Left colon (tissue), 2 donors: ENCODE measurements at places on chromosomes 16 and 17.
A peak's percentile ranks its signal among the peaks of the same experiment; 100 is the strongest.

DNA sequence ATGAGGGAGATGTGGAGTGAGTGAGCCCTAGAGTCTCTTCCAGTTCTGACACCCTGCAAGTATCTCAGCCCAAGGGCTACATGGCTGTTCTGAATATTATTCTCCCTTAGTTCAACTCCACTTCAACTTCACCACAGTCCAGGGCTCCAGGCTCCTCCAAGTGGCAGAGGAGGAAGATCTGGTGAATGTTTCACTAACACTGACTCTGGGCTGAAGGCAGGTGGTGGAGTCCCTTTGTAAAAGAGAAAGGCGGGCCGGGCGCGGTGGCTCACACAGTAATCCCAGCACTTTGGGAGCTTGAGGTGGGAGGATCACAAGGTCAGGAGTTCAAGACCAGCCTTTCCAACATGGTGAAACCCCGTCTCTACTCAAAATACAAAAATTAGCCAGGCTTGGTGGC, 13.6 kb downstream of the CCDC92B start:
- peak; percentile 34 for DNase-seq

DNA sequence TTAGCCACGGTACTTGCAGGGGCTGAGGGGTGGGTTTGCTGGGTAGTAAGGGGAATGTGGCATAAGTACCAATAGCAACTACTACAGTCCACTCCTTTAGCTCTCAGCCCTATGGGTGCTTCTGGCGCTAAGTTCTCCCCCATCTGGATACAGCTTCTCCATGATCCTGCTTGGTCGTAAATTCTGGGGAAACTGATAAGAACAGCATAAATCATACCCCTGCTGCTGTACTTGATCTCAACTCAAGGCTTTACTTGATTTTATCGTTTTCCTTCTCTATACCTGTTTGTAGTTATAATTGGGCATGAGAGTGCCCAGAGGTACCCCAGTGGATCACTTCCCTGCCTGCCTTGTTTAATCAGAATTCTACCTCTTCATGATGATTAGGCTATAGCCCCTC, 331.4 kb downstream of the PMP22 start:
- DNase-seq, result no peak

GRCh38 chr17:8332128-8332527, 7.5 kb upstream of the ODF4 start:
- DNase-seq, result no peak

DNA sequence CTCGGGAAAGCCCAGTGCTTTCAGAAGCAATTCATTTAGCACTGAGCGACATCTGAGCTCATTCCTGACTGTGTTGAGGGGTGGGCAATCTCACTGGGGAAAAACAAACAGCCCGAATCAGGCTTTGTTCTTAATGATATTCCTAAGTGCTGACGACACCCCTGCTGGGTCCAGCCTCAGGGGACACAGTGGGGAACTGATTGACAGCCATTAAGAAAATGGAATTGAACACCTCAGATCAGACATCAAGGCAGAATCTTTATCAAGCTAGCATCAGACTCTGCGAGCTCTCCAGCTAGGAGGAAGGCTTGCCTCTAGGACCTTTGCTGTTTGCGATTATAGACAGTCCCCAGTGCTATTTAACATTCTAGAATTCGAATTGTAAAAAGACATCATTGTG, 22.5 kb upstream of the LYRM9 start:
- no peak for DNase-seq

- DNase-seq, result no peak
Observed at GRCh38 chr16:19131825-19132218, 18.1 kb downstream of the ITPRIPL2 start.

DNA sequence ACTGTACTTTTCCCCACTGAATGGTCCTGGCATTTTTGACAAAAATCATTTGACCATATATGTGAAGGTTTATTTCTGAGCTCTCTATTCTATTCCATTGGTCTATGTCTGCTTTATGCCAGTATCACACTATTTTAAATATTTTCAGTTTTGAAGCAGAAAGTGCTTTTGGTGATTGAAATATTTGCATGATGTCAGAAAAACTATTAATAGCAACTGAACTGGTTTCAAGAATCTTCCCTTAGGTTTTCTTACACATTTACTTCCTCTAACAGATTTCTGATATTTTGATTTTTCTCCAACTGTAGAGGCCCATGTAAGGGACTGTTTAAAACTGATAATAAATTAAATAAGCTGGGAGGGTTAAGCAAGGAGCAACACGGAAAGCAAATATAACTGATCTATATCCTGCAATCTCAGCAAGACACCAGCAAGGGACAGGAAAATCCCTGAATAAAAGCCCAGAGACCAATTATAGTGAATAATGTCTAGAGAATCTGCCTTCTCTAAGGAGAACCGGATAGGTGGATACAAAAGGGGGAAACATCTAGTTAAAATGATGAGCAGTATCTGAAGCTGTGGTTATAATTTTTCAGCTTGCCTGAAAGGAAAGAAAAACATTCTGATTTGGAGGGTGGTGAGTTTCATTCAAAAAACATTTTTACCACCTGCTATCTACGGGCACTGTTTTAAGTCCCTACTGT, 80.9 kb upstream of the STAC2 start:
- no peak for DNase-seq

DNA sequence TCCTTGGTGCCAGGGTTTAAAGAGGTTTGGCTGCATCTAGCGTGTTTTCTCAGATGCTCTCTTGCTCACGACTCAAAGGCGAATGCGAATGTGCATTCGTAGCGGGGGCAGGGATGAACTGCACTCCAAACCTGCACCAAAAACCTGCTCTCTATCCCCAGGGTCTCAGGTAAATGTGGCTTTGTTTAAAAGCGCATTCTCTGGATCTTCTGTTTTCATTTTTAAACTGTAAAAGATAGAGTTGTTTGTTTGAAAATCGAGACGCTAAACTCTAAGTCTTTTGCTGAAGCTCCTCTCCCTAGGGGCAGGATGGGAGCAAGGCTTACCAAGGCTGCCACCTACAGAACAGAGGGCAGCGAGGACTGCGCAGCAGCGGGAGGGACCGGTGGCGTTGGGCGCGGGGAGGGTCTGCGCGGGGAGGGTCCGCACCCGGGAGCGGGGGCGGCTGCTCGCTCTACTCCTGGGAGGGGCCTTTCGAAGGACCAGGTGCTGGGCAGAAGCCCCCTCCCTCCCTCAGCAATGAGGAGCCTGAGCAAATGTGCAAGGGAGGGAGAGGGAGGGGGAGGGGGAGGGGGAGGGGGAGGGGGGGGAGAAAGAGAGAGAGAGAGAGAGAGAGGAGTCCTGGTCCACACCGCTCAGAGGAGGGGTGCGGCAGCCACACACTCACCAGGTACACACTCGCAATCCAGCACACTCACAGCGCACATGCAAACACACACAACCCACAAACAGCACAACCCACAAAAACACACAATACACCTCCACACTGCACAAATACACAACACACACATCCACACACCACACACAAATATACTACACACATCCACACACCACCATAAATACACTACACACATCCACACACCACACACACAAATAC, 142.8 kb downstream of the GRIN2A start:
- DNase-seq, result no peak

DNA sequence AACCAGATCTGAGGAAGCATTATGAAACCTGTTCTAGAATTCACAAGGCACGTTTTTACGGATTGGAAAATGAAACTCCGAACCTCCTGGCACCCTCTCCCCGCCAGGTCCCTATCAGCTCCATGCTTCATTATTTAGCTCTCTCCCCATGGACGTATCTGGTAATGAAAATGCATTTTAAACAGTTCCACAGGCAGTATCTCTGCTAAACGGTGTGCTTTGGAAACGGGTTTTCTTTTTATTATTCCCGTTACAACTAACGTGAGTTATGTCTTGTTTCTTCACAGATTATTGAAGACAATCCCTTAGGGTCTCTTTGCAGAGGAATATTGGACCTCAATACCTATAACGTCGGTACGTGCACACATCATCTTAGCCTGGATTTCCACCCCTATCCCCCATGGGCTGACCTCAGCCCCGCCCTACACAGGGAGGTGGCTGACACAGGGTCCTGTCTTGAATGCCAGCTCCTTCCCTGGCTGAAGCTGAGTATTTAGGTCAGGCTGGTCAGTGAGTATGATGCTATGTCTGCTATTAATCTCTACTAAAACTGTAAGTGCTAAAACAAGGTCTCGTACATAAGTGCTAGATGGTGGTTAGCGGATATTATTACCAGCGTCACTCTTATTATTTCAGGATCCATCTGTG, 82.9 kb downstream of the SDR42E1 start:
- DNase-seq, result no peak
